ENCODE measurements at places on chromosomes 6 and 20.

- no peak for DNase-seq
Observed at GRCh38 chr6:51466427-51466826, 621.0 kb downstream of the PKHD1 start.

DNA sequence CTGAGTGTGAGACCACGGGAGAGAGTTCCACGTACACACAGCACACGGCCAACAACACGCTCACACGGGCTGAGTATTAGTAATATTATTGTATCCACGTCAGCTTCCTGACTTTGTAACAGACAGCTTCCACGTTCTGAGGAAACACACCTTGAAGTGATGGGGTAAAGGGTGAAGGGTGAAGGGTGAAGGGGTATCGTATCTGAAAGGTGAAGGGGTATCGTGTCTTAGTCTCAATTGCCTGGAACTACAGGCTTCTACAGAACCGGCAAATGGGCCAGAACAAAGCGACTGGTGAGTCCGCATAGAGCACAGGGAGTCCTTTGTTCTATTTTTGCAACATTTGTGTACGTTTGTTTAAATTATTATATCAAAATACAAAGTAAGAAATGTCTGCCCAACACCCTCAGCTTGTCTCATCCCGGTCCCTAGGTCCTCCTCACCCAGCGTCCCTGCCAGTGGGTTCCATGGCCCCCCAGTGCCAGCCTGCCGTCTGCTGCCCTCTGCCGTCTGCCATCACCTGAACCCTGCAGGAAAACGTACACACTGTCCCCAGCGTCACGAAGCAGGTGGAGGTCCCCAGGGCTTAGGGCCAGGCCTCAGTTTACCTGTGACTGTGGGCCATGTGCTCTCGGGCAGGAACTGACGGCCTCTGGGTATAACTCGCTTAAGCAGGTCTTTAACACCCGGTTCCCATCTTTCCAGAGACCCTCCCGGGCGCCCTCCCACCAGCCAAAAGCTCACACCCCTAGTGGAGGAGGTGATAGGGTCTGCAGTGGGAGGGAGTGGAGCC lies 4.4 kb upstream of the HELZ2 start:
- no peak for DNase-seq

GRCh38 chr6:155270561-155271091 lies 6.8 kb downstream of the CLDN20 start:
- DNase-seq, result no peak

- no peak for DNase-seq
Observed at GRCh38 chr6:11493974-11494373, 43.6 kb upstream of the TMEM170B start.

DNA sequence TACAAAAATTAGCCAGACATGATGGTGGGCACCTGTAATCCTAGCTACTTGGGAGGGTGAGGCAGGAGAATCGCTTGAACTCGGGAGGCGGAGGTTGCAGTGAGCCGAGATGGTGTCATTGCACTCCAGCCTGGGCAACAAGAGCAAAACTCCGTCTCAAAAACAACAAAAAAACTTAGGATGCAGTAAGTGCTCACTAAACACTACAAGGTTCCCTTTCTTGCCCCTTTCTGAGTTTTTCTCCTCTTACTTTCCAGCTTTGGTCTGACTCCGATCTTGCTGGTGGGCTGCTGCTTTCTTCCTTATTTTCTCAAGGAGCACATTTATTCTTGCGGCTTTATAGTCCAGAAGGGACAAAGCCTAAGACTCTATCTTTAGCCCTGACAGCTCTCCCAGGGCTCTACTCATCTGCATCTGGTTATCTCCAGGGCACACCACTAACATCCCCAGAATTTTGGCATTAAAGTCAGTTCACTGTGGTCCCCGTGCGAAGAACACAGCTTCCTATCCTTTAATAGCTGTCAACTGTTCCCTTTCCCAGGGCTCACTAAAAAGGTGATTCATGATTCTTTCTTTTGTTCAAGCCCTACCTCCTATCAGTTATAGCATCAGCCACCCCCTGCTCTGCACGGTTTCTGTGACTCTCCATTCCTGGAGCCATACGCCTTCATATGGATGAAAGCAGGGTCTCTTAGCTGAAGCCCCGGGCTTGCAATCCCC lies 17.1 kb upstream of the RPN2 start:
- DNase-seq, result no peak

DNA sequence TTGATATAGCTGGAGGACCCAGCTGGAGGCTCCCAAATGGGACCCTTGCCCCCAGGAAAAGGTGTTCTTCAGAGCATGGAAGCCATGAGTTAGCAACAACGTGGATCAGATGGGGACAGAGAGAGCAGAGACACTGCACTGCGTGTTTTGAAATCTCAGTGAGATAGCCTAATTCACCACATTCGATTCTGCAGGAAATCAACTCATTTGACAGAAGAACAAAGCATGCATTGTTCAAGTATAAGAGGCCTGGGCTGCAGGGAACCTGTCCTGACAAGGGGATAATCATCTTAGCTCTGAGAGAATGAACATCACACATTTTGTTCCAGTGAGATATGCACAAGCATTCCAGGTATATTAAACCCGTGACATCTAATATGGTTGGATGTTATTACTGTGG lies 450.2 kb downstream of the CDH26 start:
- no peak for DNase-seq

All from astrocyte (in vitro differentiated cells and primary cell).